NCI-H460 (cell line): ENCODE measurements at places on chromosomes 11 and 22.

GRCh38 chr11:9025101-9025850 lies 21.5 kb upstream of the NRIP3 start:
- DNase-seq = no peak

GRCh38 chr11:44623731-44624491 lies 58.4 kb downstream of the CD82 start:
- no peak for DNase-seq

DNA sequence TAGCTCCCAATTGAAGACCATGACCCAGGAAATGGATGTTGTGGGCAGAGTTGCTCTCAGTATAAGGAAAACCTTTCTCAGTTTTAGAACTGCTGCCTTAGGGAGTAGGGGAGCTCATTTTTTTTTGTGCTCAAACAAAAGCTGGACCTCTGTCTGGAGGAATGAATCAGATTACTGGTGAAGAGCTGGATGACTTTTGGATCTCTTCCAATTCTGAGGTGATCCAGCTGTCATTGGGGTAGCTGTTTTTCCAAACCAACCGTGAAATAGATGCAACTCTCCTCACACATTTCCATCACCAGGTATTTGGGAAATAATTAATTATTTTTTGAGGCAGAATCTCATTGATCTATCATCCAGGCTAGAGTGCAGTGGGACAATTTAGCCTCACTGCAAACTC lies 251.3 kb upstream of the PLET1 start:
- DNase-seq = no peak

GRCh38 chr11:79055856-79056631 lies 384.8 kb downstream of the TENM4 start:
- DNase-seq = no peak

DNA sequence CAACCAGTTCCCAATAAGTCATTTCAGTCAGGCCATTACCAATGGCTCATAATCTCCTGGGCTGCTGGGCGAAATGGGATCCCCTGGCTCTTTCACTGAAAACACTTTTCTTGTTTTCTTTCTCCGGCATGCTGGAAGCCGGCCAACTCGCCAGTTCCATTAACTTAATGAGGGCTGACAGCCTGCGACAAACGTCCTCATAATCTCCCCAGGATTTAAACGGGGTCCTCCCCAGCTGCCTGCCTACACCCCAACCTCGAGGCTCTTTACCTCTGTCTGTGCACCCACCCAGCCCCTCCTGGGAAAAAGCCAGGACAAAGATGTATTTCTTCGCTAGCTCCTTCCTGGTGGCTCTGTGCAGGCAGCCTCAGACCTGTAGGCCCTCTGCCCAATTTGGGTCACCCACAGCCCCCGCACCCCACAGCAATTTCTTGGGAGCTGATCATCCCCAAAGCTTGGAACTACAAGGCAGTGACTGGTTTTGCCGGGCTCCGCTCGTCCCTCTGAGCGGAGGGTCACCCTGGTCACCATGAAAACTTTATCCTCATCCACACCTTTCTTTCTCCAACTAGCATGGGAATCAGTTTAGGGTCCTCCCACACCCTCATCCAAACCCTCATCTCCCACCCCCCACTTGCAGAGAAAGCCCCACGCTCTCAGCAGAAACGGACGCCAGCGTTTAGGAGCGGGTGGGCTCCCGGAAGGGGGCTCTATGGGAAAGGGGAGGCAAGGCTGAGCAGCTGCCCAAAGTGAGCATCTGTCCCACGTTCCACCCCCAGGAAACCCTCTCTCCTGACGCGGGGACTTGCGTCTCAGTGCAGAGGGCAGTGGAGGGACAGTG lies 51.1 kb upstream of the KCNQ1OT1 start:
- DNase-seq = no peak

- DNase-seq = no peak
These were observed 226.8 kb downstream of the AASDHPPT start for GRCh38 chr11:106304274-106304673.

- no peak for DNase-seq
These were observed 2.3 kb downstream of the C1QTNF5 start for GRCh38 chr11:119338318-119338890.

DNA sequence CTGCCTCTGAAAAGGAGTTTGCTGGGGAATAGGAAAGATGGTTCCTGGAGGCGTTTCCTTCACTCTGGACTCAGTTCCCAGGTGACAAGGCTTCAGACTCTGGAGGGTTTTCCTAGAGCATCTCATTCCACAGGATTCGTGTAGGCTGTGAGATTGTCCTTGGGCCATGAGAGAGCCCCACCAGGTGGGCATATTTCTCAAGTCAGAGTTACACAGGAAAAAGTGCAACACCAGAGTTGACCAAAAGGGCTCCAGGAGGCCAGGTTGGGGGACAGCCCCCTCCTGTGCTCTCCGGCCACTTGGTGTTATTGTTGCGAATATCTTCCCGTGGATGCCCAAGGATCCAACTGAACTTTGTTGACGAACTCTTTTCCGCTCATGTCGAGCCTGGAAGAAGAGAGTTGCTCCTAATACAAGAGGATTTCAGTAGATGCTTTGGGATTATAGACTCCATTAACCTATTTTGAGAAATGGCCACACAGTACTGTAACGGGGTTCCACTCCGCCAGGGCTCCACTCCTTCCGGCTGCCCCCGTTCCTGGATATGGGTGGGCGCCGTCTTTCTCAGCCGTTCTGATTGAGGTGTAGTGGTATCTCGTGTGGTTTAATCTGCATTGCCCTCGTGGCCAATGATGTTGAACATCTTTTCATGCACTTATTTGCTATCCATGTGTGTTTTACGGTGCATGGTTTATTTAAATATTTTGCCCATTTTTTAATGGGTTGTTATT lies 580.3 kb downstream of the BRD1 start:
- no peak for DNase-seq
